ENCODE measurements at places on chromosomes 2 and 18. TPM values are rescaled to one million over a fixed set of nuclear protein-coding genes. Genes with fewer than 3 reads are reported as not detected.
A peak's percentile ranks its signal among the peaks of the same experiment; 100 is the strongest.

SLC9A4 gene
- total RNA-seq: not detected

INHBB gene
- total RNA-seq: 5.4 TPM

EPAS1 gene
- total RNA-seq: 465 TPM

RNF25 gene
- total RNA-seq: 33.8 TPM

PASK gene
- 11.5 TPM for total RNA-seq

DNA sequence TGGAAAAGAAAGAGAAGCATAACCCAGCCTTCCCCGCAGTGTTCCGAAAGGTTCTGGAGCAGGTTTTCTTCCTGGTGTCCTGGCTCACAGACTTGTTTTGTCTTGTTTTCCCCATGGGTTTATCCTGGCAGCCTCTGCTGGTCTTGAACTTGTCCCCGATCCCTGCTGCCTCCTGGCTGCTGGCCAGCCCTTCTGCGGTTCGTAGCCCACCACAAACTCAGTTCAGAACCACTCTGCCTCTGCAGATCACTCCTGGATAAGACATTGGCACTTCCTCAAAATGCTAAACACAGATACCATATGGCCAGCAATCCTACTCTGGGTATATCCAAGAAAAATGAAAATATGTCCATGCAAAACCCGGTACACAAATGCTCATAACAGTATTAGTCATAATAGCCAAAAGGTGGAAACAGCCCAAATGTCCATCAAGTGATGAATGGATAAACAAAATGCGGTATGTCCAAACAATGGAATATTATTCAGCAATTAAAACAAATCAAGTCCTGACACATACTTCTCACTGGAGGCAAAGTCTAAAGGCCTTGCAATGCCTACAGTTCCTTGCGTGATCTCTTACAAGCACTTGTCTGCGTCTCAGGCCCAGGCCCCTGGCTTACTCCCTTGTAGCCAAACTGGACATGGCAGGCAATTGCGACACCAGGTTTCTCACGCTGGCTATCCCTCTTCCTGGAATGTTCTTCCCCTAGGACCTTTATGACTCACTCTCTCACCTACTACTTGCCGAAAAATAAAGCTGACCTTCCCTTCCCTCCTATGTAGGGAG, 28.0 kb upstream of the ARHGEF4 start:
- no peaks in the 10 kb centered on the region for H3K27me3 ChIP-seq
- H3K27ac ChIP-seq: no peak overlapping the region
- no peak overlapping the region for H3K4me3 ChIP-seq
- H3K36me3 ChIP-seq: no peaks in the 10 kb centered on the region

GRCh38 chr2:20516291-20516645, 69.4 kb downstream of the RHOB start:
- H3K4me1 ChIP-seq: no peaks in the 10 kb centered on the region
- no peaks in the 10 kb centered on the region for H3K27me3 ChIP-seq
- H3K36me3 ChIP-seq: no peaks in the 10 kb centered on the region
- DNase-seq: no peak
- no peak overlapping the region for H3K27ac ChIP-seq
- no peak overlapping the region for H3K4me3 ChIP-seq

DNA sequence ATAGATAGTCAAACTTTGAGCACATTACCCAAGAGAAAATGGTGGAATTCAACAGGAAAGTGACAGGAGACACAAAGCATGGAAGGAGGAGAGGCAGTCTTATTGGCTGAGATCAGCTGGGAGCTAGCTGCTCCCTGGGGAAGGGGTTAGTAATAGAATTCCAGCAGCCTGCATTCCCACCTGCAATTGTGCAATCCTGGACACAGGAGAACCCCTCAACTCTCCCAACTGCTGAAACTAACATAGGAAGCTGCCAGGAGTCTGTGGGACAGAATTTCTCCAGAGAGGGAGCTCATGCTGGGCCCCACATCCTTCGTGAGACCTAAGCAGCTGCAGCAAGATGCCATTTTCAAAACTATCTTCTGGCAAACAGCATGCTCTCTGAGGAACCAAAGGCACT, 69.8 kb upstream of the ACVR1C start:
- no peaks in the 10 kb centered on the region for H3K4me1 ChIP-seq
- H3K27me3 ChIP-seq: no peaks in the 10 kb centered on the region
- no peak overlapping the region for H3K4me3 ChIP-seq
- H3K27ac ChIP-seq: no peak overlapping the region

DNA sequence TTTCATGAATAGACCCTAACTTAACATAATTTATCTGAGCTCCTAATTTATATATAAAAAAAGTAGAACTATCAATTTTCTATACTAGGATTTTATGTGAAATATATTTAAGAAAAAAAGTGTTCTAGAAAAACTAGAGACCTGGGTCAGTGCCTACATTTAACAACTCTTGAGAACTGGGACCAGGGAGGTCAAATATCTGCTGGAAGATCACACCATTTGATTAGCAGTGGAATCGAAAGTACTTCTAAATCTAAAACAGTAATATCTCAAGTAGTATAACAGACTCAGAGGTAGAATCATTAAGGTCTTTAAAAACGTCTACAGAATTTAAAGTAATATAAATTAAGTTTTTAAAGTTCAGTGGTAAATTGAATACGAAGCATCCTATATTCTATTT, 34.6 kb downstream of the PPP3R1 start:
- H3K36me3 ChIP-seq: no peaks in the 10 kb centered on the region
- no peaks in the 10 kb centered on the region for H3K4me1 ChIP-seq
- H3K4me3 ChIP-seq: no peak overlapping the region
- DNase-seq: no peak

- H3K4me1 ChIP-seq: peaks cover 11% of the 10 kb centered on the region
- no peaks in the 10 kb centered on the region for H3K36me3 ChIP-seq
- H3K4me3 ChIP-seq: no peak overlapping the region
- DNase-seq: peak; percentile 19
These were observed 27.2 kb downstream of the RTP5 start for GRCh38 chr2:241896746-241897201.

- H3K4me1 ChIP-seq: peaks cover 23% of the 10 kb centered on the region
- no peaks in the 10 kb centered on the region for H3K27me3 ChIP-seq
- H3K36me3 ChIP-seq: no peaks in the 10 kb centered on the region
- DNase-seq: no peak
These were observed 3.6 kb downstream of the NDUFV2 start for GRCh38 chr18:9106094-9106493.

GRCh38 chr2:11073251-11073650, 82.0 kb upstream of the SLC66A3 start:
- H3K27me3 ChIP-seq: no peaks in the 10 kb centered on the region
- H3K4me3 ChIP-seq: no peak overlapping the region
- H3K36me3 ChIP-seq: no peaks in the 10 kb centered on the region
- H3K27ac ChIP-seq: no peak overlapping the region
- no peaks in the 10 kb centered on the region for H3K4me1 ChIP-seq
- no peak for DNase-seq

GRCh38 chr18:63684718-63685117, 18.0 kb upstream of the SERPINB11 start:
- no peak for DNase-seq
- H3K27ac ChIP-seq: no peak overlapping the region
- H3K4me3 ChIP-seq: no peak overlapping the region
- no peaks in the 10 kb centered on the region for H3K4me1 ChIP-seq
- H3K36me3 ChIP-seq: no peaks in the 10 kb centered on the region

GRCh38 chr2:68127358-68128242, 30.1 kb upstream of the PNO1 start:
- H3K4me3 ChIP-seq: no peak overlapping the region
- no peak for DNase-seq
- H3K4me1 ChIP-seq: no peaks in the 10 kb centered on the region
- no peak overlapping the region for H3K27ac ChIP-seq
- no peaks in the 10 kb centered on the region for H3K36me3 ChIP-seq

DNA sequence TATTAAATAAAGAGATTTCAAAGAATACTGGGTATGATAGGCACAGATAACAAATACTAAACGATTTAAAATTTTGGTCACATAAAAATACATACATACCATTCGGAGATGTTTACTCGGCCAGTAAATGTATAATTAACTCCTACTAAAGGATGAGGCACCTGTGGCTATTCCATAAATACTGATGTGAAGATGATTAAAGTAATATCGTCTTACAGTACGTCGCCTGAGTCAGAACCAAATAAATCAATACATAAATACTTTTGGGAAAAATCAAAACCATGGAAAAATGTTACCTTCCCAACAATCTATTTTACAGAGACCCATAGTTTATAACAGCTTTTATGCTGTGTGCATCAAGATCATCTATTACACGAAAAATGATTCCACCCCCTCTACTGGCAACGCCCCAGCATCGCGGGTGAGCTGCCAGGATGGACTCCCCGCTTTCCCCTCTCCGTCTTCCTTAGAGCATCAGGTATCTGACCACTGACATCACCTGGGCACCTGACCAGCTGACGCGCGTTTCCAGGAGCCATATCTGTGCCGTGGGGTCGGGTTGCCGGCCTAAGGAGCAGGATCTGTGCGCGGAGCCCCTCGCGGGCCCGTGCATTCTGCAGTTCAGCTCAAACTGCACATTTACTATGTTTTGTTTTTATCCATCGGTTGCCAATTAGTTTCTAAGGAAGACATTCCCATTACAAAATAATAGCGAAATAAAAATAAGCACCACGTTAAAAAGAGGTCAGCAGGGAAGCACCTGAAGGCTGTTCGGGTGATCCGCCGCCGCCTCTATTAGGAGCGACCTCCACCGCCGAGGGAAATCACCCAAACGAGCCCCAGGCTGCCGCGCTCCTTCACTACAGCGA, 901 bp downstream of the ICA1L start:
- H3K36me3 ChIP-seq: no peaks in the 10 kb centered on the region
- H3K27ac ChIP-seq: peak overlapping the region; percentile 92
- H3K27me3 ChIP-seq: no peaks in the 10 kb centered on the region
- DNase-seq: peak; percentile 70

DNA sequence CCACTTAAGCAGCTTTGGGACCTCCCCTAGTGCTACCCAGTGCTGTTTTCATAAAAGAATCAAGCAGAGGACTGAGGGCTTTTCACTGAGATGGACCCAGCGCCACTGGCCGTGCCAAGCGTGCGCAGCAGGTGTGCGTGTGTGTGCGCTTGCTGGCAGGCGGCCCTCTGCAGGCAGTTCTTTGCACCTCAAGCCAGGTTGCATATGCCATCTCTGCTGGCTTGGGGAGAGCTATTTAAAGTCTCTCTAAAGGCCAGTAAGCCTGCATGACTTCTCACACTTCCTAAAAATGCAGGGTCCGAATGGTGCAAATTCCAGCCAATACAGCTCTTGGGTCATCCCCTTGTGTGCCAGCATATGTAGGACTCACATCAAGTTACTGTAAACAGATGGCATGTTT, 255.5 kb downstream of the RNF152 start:
- H3K4me1 ChIP-seq: no peaks in the 10 kb centered on the region
- DNase-seq: no peak
- no peak overlapping the region for H3K4me3 ChIP-seq
- no peaks in the 10 kb centered on the region for H3K36me3 ChIP-seq
- H3K27ac ChIP-seq: no peak overlapping the region

DNA sequence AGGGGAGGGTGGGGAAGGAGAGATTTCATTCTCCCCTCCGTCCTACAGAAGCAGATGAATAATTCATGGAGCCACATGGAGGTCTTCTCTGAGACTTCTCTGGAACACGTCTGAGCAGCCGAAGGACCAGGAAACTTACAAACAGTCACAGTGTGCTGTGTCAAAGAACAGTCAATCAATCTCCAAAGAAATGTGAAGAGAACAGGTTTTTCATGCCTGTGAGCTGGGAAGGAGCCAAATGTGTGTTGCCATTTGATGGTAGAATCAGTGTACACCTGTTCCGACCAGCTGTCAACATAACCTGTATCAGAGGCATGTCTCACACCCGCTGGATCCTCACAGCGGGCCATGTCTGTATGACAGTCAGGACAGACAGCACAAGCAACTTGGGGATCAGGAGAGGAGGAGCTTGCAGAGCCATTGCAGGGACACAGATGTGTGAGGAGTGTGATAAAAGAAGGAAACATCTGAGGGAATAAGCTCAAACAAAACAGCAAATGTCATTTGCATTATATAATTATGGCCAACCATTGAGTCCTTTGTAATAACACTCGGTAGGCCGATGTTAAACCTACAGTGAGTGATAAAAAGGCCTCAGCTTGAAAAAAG, 298.5 kb downstream of the EN1 start:
- no peaks in the 10 kb centered on the region for H3K36me3 ChIP-seq
- no peak for DNase-seq
- H3K27ac ChIP-seq: no peak overlapping the region
- H3K27me3 ChIP-seq: no peaks in the 10 kb centered on the region
- H3K4me1 ChIP-seq: no peaks in the 10 kb centered on the region

GRCh38 chr2:126658905-126659561, 3.1 kb downstream of the GYPC start:
- no peak overlapping the region for H3K4me3 ChIP-seq
- peak; percentile 64 for DNase-seq
- no peaks in the 10 kb centered on the region for H3K27me3 ChIP-seq
- H3K4me1 ChIP-seq: peaks cover 7% of the 10 kb centered on the region
- H3K36me3 ChIP-seq: no peaks in the 10 kb centered on the region
- peak overlapping the region; percentile 98 for H3K27ac ChIP-seq

GRCh38 chr2:119744335-119744939, 15.3 kb upstream of the PTPN4 start:
- H3K27ac ChIP-seq: no peak overlapping the region
- DNase-seq: no peak
- no peak overlapping the region for H3K4me3 ChIP-seq
- H3K4me1 ChIP-seq: no peaks in the 10 kb centered on the region
- H3K27me3 ChIP-seq: no peaks in the 10 kb centered on the region

DNA sequence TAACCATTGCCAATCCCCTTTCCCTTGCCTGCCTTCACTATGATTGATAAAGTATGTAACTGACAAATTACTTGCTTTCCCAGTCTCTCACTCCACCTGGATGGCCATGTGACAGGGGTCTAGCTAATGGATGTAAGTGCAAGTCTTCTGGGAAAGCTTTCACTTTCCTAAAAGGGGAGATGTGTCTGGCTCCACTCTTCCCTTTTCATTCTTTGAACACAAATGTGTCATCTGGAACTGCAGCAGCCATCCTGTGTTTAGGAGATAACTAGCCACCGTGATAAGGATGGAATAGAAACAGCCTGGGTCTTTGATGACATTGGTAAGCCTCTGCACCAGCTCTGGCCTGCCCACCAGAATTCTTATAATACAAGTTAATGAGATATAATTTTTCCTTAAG, 38.2 kb downstream of the SNRPD1 start:
- H3K4me1 ChIP-seq: no peaks in the 10 kb centered on the region
- H3K4me3 ChIP-seq: no peak overlapping the region
- H3K27ac ChIP-seq: no peak overlapping the region
- no peaks in the 10 kb centered on the region for H3K36me3 ChIP-seq

DNA sequence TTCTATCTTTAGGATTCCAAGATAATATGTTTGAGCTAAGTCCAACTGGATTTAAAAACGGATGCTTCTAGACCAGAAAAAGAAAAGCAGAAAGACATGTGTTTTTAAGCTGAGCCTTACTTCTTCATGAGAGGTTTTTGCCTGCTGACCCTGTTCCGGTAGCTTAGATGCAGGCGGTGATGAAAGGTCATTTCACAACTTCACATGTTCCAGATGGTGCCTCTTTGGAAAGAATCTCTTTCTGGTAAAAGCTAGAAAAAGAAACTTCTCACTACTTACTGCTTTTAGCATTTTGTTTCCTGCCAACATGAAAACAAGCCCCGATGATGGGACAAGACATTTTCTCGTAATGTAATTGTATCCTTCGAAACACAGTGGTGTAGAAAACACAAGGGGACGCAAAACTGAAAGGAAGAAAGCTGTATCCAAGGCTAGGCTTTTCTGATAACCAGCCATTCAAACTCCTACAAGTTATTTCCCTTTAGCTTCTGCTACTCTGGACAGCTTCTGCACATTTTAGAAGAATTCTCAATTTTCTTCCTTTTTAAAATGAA, 407.3 kb upstream of the LYPD1 start:
- no peak for DNase-seq
- H3K36me3 ChIP-seq: no peaks in the 10 kb centered on the region
- H3K4me1 ChIP-seq: no peaks in the 10 kb centered on the region
- H3K27me3 ChIP-seq: no peaks in the 10 kb centered on the region
